Stimulated activated CD8-positive, alpha-beta memory T cell treated with anti-CD3 and anti-CD28 coated beads, Interleukin-15, amount 100 ng/mL, for 48 hours (primary cell): ENCODE measurements at places on chromosomes 1 and 21.

DNA sequence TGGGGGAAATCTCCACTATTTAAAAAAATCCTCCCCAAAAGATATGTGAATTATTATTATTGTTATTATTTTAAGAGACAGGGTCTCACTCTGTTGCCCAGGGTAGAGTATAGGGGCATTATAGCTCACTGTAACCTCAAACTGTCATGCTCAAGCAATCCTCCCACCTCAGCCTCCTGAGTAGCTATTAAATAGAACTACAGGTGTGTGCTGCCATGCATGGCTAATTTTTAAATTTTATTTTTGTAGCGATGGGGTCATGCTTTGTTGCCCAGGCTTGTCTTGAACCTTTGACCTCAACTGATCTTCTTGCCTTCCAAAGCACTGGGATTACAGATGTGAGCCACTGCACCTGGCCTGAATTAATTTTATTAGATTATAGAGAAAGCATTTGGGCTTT lies 116.8 kb downstream of the RABGAP1L start:
- DNase-seq, result no peak

- DNase-seq, result no peak
Measured at GRCh38 chr1:26003756-26004155, 5.9 kb upstream of the PAFAH2 start.

- no peak for DNase-seq
Measured at GRCh38 chr21:42202321-42202720, 16.6 kb upstream of the ABCG1 start.

GRCh38 chr1:155017946-155018316 lies 15.3 kb downstream of the ZBTB7B start:
- no peak for DNase-seq

GRCh38 chr1:154623358-154623757 lies 15.4 kb upstream of the ADAR start:
- no peak for DNase-seq

- DNase-seq, result no peak
Measured at GRCh38 chr1:72111662-72112061, 170.7 kb downstream of the NEGR1 start.

DNA sequence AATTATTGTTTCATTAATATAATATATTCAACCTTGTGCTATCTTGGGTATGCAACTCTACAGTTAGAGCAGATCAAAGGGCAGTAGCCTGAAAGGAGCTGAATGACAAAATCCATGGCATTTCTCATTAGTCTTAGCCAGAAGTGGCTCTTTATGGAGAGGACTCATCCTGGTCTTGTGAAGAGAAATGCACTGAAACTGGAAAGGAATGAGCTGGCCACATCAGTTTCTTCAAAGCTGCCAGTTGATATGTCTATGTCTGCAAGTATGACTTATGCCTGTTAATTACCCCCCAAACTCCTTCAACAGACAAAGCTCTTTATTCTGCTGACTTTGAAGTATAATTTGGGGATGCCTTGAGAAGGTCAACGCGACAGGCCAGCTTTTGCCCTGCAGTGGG lies 119.0 kb upstream of the UBE2U start:
- no peak for DNase-seq

GRCh38 chr1:153565529-153566374 lies at the start of gene S100A2:
Gene S100A2, minus strand, starts transcription at chr1:153565844. Its CDS starts 1,967 bp downstream, at chr1:153563877.
- peak; percentile 41 for DNase-seq

- no peak for DNase-seq
Measured at GRCh38 chr1:208303743-208304712, 59.8 kb upstream of the PLXNA2 start.

- no peak for DNase-seq
Measured at GRCh38 chr1:218025454-218025853, 259.6 kb upstream of the RRP15 start.

GRCh38 chr1:16204634-16205333 lies 7.7 kb downstream of the ARHGEF19 start:
- peak; percentile 21 for DNase-seq

GRCh38 chr1:232385221-232385620 lies 244.7 kb downstream of the SIPA1L2 start:
- DNase-seq, result no peak

DNA sequence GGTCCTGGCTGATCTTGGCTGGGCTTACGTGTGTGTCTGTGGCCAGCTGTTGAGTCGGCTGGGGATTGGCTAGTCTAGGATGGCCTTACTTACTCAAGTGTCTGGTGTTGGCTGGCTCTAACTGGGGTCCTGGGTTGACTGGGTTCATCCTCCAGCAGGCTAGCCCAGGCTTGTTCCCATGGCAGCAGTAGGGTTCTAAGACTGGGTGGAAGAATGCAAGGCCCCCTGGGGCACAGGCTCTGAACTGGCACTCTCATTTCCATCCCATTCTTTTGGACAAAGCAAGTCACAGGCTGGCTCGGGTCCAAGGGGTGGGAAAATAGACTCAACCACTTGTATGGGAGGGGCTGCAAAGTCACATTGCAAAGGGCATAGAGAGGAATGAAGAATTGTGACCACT lies 7.9 kb upstream of the OPRD1 start:
- DNase-seq, result no peak

- DNase-seq, result no peak
Measured at GRCh38 chr1:87388411-87388810, 59.7 kb downstream of the LMO4 start.

- DNase-seq, result no peak
Measured at GRCh38 chr1:62643283-62643682, 44.9 kb downstream of the DOCK7 start.

- DNase-seq, result no peak
Measured at GRCh38 chr1:38138498-38139233, 92.1 kb upstream of the POU3F1 start.

DNA sequence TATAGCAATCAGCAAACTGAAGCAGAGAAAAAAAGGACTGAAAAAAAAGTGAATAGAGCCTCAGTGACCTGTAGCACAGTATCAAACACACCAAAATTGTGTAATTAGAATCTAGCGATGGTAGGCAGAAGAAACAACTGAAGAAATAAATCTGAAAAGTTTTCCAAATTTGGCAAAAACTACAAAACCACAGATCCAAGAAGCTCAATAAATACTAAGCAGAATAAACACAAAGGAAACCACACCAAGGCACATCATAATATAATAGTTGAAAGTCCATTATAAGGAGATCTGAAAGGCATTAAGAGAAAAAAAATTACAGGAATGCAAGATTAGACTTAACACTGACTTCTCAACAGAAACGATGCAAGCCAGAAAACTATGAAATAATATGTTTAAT lies 7.1 kb upstream of the IL12RB2 start:
- no peak for DNase-seq

DNA sequence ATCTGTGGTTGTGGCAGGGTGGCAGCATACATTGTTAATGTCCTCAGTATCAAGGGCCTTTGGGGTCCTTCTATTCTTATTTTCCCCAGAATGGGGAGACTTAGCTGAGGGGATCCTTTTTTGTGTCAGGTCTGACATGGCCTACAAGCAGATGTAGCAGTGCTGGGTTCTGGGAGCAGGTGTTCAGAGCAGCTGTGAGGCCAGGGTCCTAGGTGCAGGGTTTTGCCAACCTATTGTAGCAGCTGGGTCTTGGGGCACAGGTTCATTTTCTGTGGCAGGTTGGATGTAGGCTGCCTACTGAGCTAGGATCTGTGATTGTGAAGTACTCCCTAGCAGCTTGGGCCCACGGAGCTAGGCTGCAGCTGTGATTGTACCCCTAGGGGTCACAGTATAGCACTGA lies 60.1 kb downstream of the DIPK1A start:
- no peak for DNase-seq

DNA sequence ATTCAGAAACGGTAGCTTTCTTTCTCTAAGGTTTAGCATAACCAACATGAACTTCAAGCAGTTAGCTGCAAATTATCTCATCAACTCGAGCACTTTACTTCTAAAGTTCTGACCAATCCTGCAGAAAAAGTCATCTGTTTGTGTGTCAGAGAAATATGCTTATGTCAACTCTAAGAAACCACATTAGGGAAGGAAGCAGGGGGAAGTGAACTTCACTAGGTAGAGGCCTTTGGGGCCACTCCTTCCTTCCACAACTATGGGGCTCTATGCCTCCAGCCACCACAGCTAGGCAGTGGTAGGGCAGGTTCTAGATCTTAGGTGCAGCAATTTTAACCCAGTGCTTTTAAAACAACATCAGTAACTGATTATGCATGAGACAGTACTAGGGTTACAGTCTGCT lies 375.9 kb downstream of the DSCAM start:
- DNase-seq, result no peak

DNA sequence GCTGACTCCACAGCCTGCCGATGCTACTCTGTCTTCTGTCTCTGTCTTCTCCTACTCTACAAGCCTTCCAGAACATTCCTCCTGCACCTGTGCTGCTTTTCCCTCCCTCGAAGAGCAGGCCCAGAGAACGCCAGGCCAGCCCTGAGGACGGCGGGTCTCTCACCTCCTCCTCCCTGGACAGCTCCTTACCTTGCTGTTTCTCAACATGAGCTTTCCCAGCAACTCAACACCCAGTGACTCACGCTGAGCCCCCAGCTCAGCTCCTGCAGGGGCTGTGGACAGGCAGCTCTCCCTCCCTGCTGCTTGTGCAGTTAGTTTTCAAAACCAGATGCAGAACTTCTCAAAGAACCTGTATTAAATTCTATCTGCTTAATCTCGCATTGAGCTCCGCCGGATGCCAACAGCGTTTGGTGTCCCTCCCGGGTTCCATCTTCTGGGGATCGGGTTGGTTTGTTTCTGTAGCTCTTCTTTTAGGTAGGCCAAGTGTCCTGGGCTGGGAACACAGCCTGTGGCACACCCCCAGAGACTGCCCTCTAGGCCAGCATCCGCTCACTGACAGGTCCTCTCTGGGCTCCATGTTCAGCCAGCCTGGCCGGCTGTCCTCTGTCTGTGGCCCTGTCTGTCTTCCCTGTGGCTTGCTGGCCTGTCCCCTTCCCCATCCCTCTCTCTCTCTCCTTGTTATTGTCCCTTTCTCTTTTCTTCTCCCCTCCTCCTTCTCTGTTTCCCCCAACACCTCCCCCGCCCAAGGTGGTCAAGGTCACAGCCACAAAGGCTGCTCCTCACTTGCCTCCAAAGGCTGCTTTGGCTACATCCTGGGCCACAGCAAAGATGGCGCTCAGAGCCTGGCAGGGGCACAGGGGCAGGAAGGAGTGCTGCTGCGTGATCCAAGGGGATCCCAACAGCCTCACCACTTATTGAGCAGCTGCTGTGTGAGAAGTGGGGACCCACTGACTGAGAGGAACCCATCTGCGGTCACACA lies 391.0 kb downstream of the MATN1 start:
- no peak for DNase-seq

DNA sequence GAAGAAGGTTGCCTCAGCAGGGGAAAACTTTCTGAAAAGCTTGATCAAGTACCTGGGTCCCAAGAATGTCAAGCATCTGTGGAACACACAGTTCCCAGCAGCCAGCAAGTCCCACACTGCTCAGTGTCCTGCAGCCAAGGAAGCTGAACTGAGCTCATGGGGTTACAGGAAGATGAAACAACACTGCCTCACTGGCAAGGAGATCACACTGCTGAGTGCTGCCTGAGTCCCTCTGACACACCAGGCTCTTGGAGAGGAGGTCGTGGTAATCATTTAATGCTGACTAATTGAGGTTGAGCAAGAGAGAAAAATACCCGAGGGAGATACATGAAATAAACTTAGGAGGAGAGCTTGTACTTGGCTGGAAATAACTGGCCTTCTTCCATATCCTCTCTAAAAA lies 75.2 kb downstream of the MPZL1 start:
- no peak for DNase-seq

DNA sequence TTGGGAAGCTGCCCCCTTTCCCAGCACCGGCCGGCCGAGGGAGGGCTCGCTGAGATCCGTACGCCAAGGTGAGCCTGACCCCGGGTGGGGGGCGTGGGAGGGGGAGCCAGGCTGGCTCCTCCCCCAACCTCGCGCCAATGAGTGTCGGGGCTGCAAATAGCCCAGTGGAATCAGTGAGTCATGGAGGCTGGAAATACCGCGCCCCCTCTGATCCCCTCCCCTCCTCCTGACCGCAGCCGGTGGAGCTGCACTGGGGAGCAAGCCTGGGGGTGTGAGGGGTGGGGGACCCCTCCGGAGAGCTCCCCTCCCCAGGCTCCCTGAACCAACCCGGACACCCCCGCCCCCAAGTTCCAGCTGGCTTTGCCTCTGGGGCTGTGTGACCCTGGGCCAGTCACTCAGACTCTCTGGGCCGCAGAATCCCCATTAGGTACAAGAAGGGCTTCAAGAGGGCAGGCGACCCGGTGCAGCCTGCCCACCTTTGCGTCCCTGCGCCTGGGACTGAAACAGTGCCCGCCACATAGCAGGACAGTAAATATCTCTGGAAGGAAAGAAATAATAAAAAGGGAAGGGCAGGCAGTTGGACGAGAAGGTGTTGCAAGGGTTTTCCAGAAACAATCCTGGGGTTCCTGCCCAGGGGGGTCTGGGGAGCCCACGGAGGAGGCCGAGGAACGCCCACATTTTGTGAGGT lies 4.5 kb downstream of the HSPB7 start:
- DNase-seq, result peak; percentile 28

GRCh38 chr1:39369565-39369964 lies 121.9 kb upstream of the BMP8A start:
- DNase-seq, result no peak

GRCh38 chr1:85202092-85202863 lies 1.5 kb upstream of the SYDE2 start:
- no peak for DNase-seq

GRCh38 chr1:93908394-93909145 lies 660 bp downstream of the GCLM start:
- DNase-seq, result peak; percentile 25

DNA sequence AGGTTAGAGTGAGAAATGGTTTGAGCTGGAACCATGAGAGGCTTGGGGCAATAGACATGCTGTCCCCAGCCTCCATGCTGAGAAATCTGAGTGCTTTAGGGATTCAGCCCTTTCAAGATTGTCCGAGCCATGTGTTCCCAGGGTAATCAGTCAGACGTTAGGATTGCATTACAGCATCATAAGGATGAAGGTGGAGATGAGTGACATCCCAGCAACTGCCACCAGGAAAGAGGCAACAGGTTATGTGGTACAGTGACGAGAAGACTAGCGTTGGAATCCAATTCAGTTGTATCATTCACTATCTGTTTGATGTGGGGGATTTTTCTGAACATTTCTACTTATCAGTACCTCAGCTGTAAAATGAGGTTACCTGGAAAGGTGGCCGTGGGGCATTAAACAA lies 1.7 kb downstream of the CAMK1G start:
- DNase-seq, result no peak

DNA sequence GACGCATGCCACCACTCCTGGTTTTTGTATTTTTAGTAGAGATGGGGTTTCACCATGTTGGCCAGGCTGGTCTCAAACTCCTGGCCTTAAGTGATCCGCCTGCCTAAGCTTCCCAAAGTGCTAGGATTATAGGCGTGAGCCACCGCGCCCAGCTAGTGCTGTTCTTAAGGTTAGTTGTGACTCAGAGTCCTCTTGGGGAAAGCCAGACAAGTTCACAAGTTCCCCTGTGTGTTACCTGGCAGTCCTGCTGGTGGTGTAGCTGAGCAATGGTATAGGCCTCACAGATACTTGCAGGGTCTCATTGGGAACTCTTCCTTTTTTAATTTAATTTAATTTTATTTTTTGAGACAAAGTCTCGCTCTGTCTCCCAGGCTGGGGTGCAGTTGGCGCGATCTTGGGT lies 10.6 kb downstream of the CFAP126 start:
- no peak for DNase-seq

- DNase-seq, result no peak
Measured at GRCh38 chr21:31673321-31673912, 13.9 kb downstream of the SOD1 start.
